CD4-positive, alpha-beta T cell treated with Interferon gamma for 1 hour (primary cell): ENCODE measurements at places on chromosomes 3 and 15.
A peak's percentile ranks its signal among the peaks of the same experiment; 100 is the strongest.

DNA sequence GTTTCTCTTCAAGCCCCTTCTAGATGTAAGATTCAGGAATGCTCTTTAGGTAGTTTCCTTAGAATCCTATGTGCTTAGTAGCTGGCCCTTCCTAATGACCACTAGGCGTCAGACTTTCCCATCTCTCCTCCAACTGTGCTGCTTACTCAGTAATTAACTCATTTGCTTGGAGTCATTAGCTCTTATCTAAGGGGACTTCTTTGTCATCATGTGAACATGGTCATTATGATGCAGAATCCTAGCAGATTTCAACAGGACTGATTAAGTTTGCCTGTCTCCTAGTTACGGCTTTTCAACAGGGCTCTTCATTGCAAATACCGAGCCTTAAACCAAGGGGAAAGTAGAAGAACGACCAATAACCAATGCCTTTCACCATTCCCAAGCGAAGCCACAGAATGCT lies 46.4 kb downstream of the GJD2 start:
- DNase-seq, result no peak

- no peak for DNase-seq
These were observed 18.5 kb downstream of the GORASP1 start for GRCh38 chr3:39088889-39089288.

DNA sequence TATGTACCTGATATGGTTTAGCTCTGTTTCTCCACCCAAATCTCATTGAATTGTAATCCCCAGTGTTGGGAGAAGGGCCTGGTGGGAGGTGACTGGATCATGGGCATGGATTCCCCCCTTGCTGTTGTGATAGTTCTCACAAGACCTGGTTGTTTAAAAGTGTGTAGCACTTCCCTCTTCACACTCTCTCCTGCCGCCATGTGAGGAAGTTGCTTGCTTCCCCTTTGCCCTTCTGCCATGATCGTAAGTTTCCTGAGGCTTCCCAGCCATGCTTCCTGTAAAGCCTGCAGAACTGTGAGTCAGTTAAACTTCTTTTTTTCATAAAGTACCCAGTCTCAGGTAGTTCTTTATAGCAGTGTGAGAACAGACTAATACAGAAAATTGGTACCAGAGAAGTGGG lies 93.1 kb downstream of the C3orf70 start:
- no peak for DNase-seq

DNA sequence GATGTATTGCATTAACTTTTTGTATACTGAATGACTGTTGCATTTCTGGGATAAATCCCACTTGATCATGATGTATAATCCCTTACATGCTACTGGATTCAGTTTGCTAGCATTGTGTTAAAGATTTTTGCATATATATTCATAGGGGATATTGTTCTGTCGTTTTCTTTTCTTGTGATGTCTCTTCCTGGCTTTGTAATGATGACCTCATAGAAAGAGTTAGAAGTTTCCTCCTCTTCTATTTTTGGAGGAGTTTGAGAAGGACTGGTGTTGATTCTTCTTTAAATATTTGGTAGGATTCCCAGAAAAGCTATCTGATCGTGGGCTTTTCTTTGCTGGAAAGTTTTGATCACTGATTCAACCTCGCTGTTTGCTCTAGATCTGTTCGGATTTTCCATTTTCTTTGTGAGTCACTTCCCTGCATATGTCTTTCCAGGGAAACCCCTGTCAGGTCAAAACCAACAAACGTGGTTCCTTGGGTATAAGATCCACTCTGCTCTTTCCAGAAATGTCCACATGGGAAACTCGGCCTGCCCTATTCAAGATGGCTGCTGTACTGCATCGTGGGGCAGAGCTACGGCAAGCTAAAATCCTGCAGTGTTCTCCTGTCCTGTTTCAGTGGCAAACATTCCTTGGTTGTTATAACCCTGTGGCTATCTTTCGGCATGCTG lies 120.4 kb downstream of the GABRG3 start:
- no peak for DNase-seq

DNA sequence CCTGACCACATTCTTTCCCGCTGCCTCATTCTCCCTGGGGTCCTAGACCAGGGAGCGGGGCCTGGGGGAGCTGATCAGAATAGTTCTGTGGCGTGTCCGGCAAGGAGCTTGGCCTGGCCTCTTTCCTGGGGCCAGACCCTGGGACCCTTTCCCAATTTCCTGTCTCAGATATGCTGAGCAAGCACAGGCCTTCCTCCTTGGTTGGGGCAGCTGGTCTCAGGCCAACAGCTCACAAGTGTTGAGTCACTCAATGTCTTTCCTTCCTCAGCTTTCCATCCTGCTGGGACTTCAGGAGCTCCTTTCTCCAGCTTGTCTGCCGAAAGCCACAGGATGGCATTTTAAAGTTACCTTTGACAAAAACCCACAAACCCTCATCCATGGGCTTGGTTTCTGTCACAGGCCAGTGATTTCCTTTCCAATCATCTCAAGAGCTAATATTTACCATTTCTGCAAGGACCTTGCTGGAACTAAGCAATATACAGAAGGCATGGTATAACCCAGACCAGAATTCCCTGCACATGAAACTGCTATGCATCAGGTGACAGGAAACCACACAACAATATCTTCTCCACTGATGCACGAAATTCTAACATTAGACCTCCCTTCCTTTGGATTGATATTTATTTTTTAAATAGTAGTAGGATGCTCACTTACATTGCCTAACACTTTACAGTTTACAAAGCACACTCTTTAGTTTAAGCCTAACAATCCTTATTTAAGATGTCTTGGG lies 19.5 kb upstream of the TIMP4 start:
- DNase-seq, result peak; percentile 18

GRCh38 chr15:60421544-60421943 lies 23.8 kb upstream of the ANXA2 start:
- DNase-seq, result no peak

GRCh38 chr3:97340940-97341339 lies 423.6 kb upstream of the ARL6 start:
- no peak for DNase-seq

- DNase-seq, result no peak
These were observed 57.5 kb upstream of the LMCD1 start for GRCh38 chr3:8443829-8444791.

DNA sequence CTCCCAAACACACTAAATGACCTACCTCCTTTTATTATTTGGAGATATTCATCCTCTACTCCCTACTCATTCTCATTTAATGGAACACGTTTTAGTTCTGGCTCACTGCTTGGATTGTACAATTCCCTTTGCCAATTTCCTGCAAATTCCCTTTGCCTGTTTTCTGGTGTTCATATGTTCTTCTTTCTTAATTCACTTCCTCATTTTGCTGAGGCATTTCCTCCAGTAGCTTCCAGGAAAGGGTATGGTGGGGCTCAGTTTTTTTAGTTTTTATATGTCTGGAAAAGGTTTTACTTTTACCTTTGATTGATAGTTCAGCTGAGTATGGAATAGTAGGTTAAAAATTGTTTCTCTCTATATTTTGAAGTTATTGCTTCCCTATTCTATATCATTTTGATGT lies 143.6 kb upstream of the GOLIM4 start:
- DNase-seq, result no peak

- no peak for DNase-seq
These were observed 388.7 kb downstream of the FOXP1 start for GRCh38 chr3:71194785-71195184.

DNA sequence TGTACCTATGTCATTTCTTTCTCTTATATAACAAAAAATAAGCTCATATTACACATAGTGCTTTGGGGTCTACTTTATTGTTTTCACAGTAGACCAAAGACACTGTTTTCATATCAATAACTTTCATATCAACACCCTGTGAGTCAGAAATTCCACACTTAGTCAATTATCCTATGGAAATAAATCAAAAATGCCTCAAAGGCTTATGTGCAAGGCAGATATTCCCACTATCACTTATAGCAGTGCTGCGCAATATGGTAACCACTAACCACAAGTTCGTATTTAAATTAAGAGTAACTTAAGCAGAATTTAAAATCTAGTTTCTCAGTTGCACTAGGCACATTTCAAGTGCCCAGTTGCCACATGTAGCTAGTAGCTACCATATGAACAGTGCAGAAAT lies 15.9 kb downstream of the SCG3 start:
- DNase-seq, result no peak

- DNase-seq, result no peak
These were observed 49.4 kb upstream of the SPTSSB start for GRCh38 chr3:161420746-161421145.

- no peak for DNase-seq
These were observed 103.0 kb downstream of the P3H2 start for GRCh38 chr3:190017521-190018288.

- no peak for DNase-seq
These were observed 550.7 kb upstream of the DPPA4 start for GRCh38 chr3:109888026-109888425.

GRCh38 chr3:58021962-58022361 lies 13.7 kb downstream of the FLNB start:
- DNase-seq, result no peak

DNA sequence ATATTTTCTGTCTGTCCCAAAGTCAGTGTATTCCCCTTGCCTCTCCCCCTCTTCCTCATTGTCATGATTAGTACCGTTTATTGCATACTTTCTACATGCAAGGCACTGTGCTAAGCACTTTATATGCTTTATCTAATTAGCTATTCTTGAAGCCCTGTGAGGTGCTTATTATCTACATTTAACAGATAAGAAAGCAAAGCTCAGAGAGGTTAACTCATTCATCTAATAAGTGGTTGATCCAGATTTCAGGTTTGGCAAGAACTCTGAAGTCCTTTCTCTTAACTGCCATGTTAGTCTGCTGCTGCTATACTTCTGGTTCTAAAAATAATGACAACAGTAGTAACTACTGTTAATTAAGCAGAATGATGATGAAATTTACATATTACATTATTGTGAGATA lies 13.5 kb downstream of the IQGAP1 start:
- DNase-seq, result no peak

DNA sequence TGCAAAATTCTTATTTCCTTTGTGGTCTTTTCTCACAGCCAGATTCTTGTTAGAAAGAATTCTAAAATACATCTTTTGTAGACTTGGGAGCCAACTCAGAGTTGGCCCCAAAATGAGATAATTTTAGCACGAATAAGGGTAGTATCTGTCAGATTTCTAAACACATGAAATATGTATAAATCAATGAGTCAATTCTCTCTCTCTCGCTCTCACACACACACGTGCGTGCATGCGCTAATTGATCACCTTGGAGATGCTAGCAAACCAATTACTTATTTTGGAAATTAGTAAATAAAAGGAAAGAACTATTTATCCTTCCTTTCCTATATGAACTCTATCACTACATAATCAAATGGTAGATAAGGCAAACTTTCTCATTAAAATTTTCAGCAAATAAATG lies 32.9 kb upstream of the PIK3R4 start:
- DNase-seq, result no peak

GRCh38 chr3:110390372-110390771 lies 681.2 kb upstream of the NECTIN3 start:
- DNase-seq, result no peak

DNA sequence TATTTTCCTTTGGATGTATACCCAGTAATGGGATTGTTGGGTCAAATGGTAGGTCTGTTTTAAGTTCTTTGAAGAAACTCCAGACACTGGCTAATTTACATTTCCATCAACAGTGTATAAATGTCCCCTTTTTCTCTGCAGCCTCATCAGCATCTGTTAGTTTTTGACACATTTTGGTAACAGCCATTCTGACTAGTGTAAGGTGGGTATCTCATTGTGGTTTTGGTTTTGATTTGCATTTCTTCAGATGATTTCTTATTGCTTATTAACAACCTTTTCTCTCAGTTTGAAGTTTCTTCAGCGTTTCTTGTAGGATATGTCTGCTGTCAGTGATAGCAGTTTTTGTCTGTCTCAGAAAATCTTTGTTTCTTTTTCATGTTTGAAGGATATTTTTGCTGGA lies 15.4 kb downstream of the GALK2 start:
- no peak for DNase-seq

GRCh38 chr15:45274636-45275380 lies 22.8 kb downstream of the SLC28A2 start:
- DNase-seq, result no peak

DNA sequence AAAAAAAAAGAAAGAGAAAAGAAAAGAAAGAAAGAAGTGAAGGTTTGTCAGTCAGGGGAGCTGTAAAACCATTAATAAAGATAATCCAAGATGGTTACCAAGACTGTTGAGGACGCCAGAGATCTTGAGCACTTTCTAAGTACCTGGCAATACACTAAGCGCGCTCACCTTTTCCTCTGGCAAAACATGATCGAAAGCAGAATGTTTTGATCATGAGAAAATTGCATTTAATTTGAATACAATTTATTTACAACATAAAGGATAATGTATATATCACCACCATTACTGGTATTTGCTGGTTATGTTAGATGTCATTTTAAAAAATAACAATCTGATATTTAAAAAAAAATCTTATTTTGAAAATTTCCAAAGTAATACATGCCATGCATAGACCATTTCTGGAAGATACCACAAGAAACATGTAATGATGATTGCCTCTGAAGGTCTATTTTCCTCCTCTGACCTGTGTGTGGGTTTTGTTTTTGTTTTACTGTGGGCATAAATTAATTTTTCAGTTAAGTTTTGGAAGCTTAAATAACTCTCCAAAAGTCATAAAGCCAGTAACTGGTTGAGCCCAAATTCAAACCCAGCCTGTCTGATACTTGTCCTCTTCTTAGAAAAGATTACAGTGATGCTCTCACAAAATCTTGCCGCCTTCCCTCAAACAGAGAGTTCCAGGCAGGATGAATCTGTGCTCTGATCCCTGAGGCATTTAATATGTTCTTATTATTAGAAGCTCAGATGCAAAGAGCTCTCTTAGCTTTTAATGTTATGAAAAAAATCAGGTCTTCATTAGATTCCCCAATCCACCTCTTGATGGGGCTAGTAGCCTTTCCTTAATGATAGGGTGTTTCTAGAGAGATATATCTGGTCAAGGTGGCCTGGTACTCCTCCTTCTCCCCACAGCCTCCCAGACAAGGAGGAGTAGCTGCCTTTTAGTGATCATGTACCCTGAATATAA lies 2.0 kb downstream of the B2M start:
- DNase-seq, result no peak

DNA sequence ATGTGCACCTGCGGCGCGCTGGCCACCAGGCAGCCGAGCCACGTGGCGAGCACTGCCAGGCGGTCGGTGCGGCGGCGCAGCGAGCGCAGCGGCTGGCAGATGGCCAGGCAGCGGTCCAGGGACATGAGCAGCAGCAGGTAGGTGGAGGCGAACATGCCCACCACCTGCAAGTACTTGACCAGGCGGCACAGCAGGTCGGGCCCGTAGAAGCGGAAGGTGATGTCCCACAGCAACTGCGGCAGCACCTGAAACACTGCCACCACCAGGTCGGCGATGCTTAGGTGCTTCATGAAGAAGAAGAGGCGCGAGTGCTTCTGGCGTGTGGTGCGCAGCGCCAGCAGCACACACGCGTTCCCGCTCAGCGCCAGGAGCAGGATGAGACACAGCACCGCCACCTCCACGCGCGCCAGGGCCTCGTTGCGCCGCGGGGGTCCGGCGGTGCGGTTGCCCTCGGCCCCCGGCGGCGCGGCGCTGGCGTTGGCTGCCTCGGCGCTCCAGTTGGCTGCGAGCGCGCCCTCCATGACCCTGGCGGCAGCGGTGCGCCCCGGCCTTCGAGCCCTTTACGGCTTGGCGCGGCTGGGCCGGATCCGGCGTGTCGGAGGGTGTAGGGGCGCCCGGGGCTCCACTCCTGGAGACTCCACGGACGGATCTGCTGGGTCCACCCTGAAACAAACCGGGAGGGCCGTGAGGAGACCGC lies 1.6 kb downstream of the OXTR start:
- DNase-seq, result no peak
